ENCODE measurements at places on chromosomes 11 and 22. TPM values are rescaled to one million over a fixed set of nuclear protein-coding genes. Genes with fewer than 3 reads are reported as not detected.

Gene MAPK8IP2
- total RNA-seq = 2.8 TPM

Gene CRYBB2
- not detected for total RNA-seq

Gene POTEH
- not detected for total RNA-seq

Gene APOL5
- total RNA-seq = not detected

Gene ABCG4
- 2.6 TPM for total RNA-seq

Gene KCNC1
- 0.18 TPM for total RNA-seq

DNA sequence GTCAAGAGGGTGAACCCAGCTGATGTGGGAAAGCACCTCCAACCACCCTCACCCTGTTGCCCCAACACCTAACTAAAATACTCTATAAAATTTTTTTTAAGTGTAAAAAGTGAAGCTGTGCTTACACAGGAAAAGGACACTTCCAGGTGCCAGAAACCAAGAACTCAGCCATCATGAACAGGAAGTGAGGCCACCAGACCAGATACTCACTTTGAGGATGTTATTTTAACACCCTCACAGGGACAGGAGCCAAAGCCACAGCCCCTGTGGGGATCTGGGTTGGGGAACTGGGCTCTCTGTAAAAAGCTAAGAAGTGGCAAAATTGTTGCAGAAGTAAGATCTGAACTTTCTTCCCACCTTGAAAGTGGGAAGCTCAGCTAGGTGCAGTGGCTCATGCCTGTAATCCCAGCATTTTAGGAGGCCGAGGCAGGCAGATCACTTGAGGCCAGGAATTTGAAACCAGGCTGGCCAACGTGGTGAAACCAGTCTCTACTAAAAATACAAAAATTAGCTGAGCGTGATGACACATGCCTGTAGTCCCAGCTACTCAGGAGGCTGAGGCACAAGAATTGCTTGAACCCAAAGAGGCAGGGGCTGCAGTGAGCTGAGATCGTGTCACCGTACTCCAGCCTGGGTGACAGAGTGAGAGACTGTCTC, 3.8 kb downstream of the RSPH14 start:
- no peak for DNase-seq
- H3K4me1 ChIP-seq = peaks cover 18% of the 10 kb centered on the region
- H3K36me3 ChIP-seq = no peaks in the 10 kb centered on the region
- no peak overlapping the region for H3K4me3 ChIP-seq
- no peaks in the 10 kb centered on the region for H3K27me3 ChIP-seq

GRCh38 chr11:113689768-113690618, 16.1 kb downstream of the TMPRSS5 start:
- peak overlapping the region; percentile 8 for H3K27ac ChIP-seq
- no peak overlapping the region for H3K4me3 ChIP-seq
- H3K4me1 ChIP-seq = peaks cover 16% of the 10 kb centered on the region
- H3K36me3 ChIP-seq = no peaks in the 10 kb centered on the region
- no peak for DNase-seq

GRCh38 chr11:67303132-67303834, at the start of gene SSH3:
SSH3 (plus strand) TSS chr11:67303530; CDS start chr11:67303626, 96 bp downstream.
- H3K4me3 ChIP-seq = peak within 1 kb of the TSS; percentile 69
- H3K27ac ChIP-seq = peak within 1 kb of the TSS; percentile 72
- no peaks in the 10 kb centered on the region for H3K27me3 ChIP-seq

DNA sequence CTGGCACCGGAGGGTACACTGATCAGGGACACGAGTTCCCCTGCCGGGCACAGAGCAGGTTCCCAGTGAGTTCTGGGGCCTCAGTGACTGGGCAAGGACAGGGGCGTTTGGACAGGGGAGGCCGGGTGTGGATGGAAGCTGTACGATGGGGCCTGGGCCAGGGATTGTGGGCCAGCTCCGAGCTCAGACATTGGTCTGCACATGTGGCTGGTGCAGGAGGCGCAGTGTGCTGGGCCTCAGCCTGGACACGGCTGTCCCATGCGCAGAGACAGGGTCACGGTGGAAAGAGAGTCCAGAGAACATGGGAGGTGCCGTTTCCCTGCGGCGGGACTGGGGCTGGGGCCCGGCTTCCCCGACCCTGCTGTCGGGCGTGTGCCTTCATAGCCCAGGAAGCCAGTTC, 60.7 kb downstream of the CDKN1C start:
- peak overlapping the region; percentile 94 for H3K27ac ChIP-seq
- peaks cover 25% of the 10 kb centered on the region for H3K36me3 ChIP-seq
- H3K27me3 ChIP-seq = no peaks in the 10 kb centered on the region

DNA sequence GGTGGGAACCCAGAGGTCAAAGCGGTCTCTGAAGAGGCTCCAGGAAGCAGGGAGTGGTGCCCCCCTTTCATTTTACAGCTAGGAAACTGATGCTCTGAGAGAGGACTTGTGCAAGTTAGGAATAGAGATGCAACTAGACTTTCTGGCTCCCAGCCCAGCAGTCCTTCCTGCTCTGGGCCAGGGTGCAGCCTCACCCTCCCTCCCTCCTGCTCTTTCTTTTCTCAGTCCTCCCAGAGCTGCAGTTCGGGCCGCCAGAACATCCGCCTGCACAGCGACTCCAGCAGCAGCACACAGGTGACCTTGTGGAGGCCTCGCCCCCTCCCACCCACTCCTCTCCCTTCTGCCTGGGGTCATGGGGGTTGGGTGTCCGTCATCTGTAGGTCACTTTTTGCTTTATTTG, 51.5 kb downstream of the LHFPL7 start:
- H3K36me3 ChIP-seq = no peaks in the 10 kb centered on the region
- no peak overlapping the region for H3K27ac ChIP-seq
- H3K27me3 ChIP-seq = no peaks in the 10 kb centered on the region
- no peak for DNase-seq

GRCh38 chr11:114166897-114167323, 107.4 kb downstream of the ZBTB16 start:
- peak overlapping the region; percentile 3 for H3K27ac ChIP-seq
- H3K4me3 ChIP-seq = no peak overlapping the region
- H3K36me3 ChIP-seq = no peaks in the 10 kb centered on the region

DNA sequence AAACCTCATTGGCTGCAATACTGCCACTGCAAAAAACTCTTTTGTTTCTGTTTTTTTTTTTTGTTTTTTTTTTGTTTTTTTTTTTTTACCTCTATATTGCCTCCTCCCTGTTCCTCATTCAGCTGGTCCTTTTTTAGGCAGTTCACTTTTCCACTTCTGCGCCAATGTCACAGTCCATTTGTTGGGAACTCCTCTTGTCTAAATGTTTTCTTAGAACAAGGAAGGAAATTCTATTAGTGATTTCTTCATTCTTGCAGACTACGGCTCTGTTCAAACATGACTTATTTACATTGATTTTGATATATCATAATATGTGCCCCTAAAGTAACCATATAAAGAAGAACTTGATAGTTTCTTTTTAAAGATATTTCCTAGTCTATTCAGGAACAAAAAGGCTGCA, 2.9 kb downstream of the FAM118B start:
- H3K4me1 ChIP-seq = peaks cover 23% of the 10 kb centered on the region
- DNase-seq = no peak
- peaks cover 2% of the 10 kb centered on the region for H3K36me3 ChIP-seq
- H3K4me3 ChIP-seq = no peak overlapping the region
- no peaks in the 10 kb centered on the region for H3K27me3 ChIP-seq
- no peak overlapping the region for H3K27ac ChIP-seq

DNA sequence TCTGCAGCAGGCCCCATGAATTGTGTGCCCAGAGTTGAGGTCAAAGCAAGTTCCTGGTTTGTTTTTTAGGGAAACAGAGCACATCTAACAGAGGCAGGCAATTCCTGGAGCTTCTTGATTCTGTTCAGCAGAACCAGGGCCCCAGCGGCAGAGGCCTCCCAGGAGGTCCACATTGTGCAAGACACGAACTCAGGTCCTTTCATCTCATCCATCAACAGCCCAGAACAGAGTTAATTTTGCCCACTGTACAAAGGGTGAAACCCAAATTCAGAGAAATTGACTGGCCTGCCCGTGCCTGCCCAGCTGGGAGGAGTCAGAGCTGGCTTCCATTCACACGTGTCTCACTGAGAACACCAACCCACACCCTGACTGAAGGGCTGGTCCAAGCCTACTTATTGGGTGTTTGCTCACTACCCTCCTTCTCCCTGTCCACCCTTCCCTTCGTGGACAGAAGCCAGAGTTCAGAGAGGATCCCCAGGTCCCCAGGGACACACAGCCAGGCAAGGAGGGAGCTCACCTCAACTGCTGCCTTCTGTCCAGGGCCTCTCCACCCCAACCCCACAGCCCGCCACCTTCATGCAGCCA, 607.1 kb downstream of the TBC1D22A start:
- H3K4me1 ChIP-seq = no peaks in the 10 kb centered on the region
- H3K27me3 ChIP-seq = no peaks in the 10 kb centered on the region
- peaks cover 7% of the 10 kb centered on the region for H3K36me3 ChIP-seq
- DNase-seq = no peak
- no peak overlapping the region for H3K4me3 ChIP-seq
- no peak overlapping the region for H3K27ac ChIP-seq

- H3K27me3 ChIP-seq = peaks cover 2% of the 10 kb centered on the region
- H3K4me1 ChIP-seq = no peaks in the 10 kb centered on the region
- no peak overlapping the region for H3K4me3 ChIP-seq
- DNase-seq = no peak
- peaks cover under 1% of the 10 kb centered on the region for H3K36me3 ChIP-seq
Observed at GRCh38 chr22:29183971-29184848, 21.5 kb upstream of the EMID1 start.

GRCh38 chr11:45621588-45621987, 43.8 kb downstream of the CHST1 start:
- H3K27ac ChIP-seq = no peak overlapping the region
- H3K4me3 ChIP-seq = no peak overlapping the region
- no peaks in the 10 kb centered on the region for H3K4me1 ChIP-seq

DNA sequence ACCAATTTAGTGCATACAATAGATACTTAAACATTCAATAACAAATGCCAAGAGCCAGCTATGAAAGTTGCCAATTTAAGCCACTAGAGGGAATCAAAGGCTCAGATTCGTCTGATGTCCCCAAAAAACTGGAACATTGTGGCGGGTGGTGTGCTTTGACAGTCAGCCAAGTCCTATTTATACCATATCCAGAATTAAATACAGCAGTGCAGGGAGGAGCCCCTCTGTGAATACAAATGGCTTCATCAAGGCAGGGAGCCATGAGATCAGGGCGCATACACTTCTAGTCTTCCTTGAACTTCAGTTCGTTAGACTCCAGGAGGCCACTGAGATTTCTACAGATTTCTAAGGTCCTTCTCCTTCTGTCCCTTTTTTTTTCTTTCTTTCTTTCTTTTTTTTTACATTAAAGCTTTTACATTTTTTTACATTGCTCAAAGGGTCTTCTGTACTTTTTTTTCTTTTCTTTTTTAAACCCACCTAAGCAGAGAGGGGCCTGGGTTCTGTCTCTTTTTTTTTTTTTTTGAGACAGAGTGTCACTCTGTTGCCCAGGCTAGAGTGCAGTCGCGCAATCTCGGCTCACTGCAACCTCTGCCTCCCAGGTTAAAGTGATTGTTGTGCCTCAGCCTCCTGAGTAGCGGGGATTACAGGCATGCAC, 41.5 kb upstream of the HSPA8 start:
- H3K36me3 ChIP-seq = no peaks in the 10 kb centered on the region
- no peaks in the 10 kb centered on the region for H3K27me3 ChIP-seq
- H3K27ac ChIP-seq = no peak overlapping the region
- DNase-seq = no peak

GRCh38 chr11:46207270-46207669, 70.2 kb upstream of the CREB3L1 start:
- no peak overlapping the region for H3K27ac ChIP-seq
- H3K36me3 ChIP-seq = no peaks in the 10 kb centered on the region
- no peaks in the 10 kb centered on the region for H3K4me1 ChIP-seq
- no peak overlapping the region for H3K4me3 ChIP-seq
- no peak for DNase-seq
- H3K27me3 ChIP-seq = peaks cover 25% of the 10 kb centered on the region

DNA sequence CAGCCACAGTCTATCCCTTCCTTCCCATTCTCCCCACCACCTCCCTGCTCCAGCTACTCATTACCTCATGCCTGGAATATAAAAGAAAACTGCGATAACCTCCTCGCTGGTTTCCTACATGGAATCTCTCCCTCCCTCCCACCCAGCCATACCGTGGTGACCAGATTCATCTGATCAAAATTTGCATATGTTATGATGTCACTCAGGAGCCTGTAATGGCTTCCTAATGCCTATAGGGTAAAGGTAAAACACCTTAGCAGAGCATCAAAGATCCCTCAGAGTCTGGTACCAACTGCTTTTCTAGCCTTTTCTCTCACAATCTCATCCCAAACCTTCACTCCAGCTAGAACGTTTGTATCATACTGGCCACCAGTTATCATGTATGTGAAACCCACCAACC, 19.6 kb downstream of the RTN4RL2 start:
- H3K4me1 ChIP-seq = peaks cover 25% of the 10 kb centered on the region
- no peaks in the 10 kb centered on the region for H3K36me3 ChIP-seq
- DNase-seq = no peak
- no peak overlapping the region for H3K27ac ChIP-seq
- peaks cover 94% of the 10 kb centered on the region for H3K27me3 ChIP-seq
- no peak overlapping the region for H3K4me3 ChIP-seq

GRCh38 chr11:12693094-12693478, 18.9 kb downstream of the TEAD1 start:
- peak overlapping the region; percentile 23 for H3K4me3 ChIP-seq
- peak overlapping the region; percentile 98 for H3K27ac ChIP-seq
- H3K27me3 ChIP-seq = no peaks in the 10 kb centered on the region
- peaks cover 95% of the 10 kb centered on the region for H3K4me1 ChIP-seq

DNA sequence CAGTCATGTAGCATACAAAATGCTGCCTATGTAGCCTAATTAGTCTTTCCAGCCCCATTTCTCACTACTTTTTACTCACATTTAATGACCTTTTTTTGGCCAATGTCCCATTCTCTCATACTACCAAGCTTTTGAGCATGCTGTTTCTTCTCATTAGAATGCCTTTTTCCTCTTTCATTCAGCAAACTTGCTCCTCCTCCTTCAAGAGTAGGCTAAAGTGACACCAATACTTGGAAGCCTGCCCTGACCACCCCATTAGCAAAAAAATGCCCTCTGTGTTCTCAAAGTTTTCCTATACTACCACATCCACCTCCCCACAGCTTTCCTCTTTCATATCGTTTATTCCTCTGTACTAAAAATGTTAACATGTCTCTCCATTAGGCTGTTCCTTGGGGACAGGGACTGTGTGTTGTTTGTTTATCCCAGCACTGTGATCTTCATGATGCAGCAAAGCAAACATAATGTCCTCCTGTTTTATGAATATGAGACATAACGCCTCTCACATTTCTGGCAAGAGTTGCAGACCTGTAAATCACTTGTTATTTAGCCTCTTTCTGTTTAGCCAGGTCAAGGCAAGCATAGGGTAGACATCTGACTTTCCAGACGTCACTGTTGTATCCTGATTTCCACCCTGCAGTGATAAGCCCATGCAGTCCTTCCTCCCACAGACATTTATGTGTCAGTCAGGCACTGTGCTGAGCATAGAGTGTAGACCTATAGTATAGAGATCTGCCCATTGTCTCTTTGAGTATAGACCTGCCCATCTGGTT, 62.0 kb upstream of the UCP3 start:
- H3K36me3 ChIP-seq = peaks cover 21% of the 10 kb centered on the region
- DNase-seq = no peak
- peak overlapping the region; percentile 84 for H3K27ac ChIP-seq

- H3K4me1 ChIP-seq = peaks cover 5% of the 10 kb centered on the region
- H3K36me3 ChIP-seq = no peaks in the 10 kb centered on the region
- H3K27me3 ChIP-seq = no peaks in the 10 kb centered on the region
- H3K4me3 ChIP-seq = no peak overlapping the region
- H3K27ac ChIP-seq = no peak overlapping the region
Observed at GRCh38 chr11:4191031-4191571, 96.5 kb downstream of the RRM1 start.

GRCh38 chr11:23112987-23113886, 253.0 kb upstream of the CCDC179 start:
- no peak overlapping the region for H3K27ac ChIP-seq
- no peaks in the 10 kb centered on the region for H3K27me3 ChIP-seq
- H3K4me1 ChIP-seq = peaks cover 28% of the 10 kb centered on the region
- H3K4me3 ChIP-seq = no peak overlapping the region
- no peak for DNase-seq
- H3K36me3 ChIP-seq = peaks cover 9% of the 10 kb centered on the region

- no peak for DNase-seq
- no peak overlapping the region for H3K4me3 ChIP-seq
- peaks cover 17% of the 10 kb centered on the region for H3K4me1 ChIP-seq
- no peaks in the 10 kb centered on the region for H3K27me3 ChIP-seq
Observed at GRCh38 chr11:118398791-118399559, 2.4 kb upstream of the ATP5MG start.
